ENCODE measurements at places on chromosomes 5 and 9.

GRCh38 chr9:134175808-134176598 lies 11.6 kb upstream of the RNU6ATAC start:
- DNase-seq: no peak

DNA sequence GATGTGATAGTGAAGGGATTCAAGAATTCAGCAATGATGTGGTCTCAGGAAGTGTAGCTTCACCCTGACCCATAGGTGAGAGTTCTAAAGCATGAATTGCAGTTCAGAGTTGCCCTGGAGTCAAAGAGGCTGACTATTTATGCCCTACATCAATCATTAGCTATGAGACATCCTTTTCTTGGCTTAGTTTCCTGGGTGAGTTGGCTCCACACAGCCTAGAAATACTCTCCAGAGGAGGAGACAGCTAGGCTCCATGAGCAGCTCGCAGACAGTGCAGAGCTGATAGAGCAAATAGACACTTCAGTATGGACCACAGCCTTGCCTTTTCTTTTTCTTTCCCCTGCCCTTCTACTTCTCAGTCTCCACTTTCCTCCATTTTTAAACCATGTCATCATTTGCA lies 1651.8 kb downstream of the MAT2B start:
- DNase-seq: no peak

- DNase-seq: no peak
Observed at GRCh38 chr5:102223542-102224477, 72.3 kb downstream of the SLCO4C1 start.

- DNase-seq: no peak
Observed at GRCh38 chr5:43104057-43104456, 16.7 kb upstream of the ZNF131 start.

- DNase-seq: no peak
Observed at GRCh38 chr5:152882621-152883020, 477.5 kb upstream of the NMUR2 start.
